ENCODE measurements at places on chromosomes 2 and 18.

DNA sequence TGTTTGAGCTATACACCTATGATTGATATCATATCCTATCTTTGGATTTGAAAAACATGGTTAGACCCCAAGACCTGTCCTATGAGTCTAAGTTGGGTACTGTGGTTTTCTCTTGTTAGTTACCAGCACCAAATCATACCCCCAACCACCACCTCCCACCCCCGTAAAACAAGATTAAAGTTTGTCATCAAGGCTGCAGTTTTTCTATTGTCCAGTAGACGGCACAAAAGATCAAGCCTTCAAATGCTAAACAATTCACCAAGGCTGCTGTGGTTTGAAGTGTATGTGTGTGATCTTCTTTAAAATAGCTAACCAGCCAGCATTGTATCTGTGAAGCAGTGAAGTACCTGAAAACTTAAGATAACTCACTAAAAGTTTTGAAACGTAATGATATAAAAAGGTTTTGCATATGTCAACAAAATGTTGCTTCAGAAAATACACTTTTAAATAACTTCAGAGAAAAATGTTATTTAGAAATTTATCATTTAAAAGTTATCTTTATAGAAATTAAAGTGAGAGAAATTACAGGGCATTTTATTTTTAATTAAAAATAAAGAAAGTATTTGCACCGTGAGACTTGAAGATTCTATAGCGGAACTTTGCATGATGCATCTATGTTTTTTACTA, 5.8 kb upstream of the MEIS1 start:
- no peak for DNase-seq

DNA sequence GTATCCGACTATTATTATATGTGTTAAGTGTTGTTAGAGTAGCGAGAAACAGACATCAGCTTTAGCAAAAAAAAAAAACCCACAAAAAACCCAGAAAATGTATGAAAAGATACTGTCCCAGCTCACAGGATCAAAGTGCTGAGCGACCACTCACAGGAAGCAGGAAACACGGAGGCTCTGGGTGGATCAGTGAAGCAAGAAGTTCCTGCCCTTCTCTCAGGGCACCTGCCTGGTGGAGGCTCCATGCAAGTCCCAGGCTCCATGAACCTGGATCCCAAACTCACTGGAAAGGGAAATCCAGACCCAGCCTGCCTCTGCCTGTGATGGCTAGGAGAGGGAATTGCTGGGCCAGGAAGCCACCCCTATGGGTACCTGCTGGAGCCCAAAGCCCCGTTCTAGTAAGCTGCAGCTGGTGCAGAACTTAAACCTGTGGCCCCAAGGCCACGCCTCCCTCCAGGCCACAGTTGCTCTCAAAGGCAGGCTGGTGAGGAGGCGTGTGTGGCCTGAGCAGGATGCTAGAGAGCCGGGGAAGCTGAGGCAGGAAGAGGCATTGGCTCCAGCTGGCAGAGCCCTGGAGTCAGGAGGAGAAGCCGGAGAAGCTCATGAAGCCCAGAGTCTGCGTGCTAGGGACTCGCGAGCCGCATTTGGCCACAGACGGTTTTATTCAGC, 63.5 kb upstream of the TAF1B start:
- peak; percentile 22 for DNase-seq

- DNase-seq, result no peak
Observed at GRCh38 chr2:218323526-218324472, 31.5 kb upstream of the TMBIM1 start.

- DNase-seq, result no peak
Observed at GRCh38 chr18:55400081-55400480, 187.9 kb downstream of the TCF4 start.

DNA sequence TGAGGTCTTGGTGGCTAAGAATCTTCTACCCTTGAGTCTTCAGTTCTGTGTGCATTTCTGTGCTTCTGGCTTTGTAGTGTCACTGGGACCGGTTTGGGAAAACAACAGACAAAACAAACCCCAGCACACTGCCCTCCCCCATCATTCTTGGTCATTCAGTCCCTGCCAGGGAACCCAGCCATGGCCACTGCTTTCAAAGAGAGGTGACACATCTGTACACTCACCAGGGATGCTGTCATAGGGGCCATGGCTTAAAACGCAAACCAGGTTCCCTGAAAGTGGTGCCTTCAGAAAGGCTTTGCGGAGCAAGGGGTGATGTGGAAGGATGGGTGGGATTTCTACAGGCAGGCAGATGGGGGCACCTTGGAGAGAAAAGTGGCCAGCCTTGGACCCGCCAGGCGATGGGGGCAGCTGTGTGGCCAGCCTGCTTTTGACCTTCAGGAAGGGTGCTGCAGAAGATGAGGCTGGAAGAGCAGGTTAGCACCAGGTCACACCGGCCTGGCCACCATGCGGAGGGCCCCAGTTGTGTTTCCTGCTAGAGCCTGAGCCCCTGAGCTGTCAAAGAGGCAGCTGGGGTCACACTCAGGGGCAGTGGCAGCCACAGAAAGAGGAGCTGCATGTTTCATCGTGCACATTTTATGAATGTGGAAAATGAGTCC, 101.3 kb downstream of the INHBB start:
- no peak for DNase-seq

- peak; percentile 21 for DNase-seq
Observed at GRCh38 chr2:98518101-98518500, 73.4 kb downstream of the INPP4A start.

DNA sequence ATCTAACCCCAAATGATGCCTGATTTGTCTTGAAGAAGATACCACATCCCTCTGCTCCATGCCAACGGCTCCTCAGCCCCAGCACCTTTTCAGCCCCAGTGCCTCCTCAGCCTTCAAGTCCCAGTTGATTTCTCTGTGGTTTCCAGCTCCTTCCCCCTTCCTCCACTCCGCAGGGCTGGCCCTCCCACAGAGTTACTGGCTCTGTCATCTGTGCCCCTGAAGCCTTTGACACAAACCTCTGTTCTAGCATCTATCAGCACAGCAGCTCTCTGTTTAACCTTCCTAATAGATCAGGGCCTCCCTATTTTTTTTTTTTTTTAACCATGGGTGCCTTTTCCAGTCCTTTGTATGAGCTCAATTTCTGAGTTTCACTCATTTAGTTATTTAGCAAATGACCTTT, 201.3 kb upstream of the CXCR4 start:
- no peak for DNase-seq

DNA sequence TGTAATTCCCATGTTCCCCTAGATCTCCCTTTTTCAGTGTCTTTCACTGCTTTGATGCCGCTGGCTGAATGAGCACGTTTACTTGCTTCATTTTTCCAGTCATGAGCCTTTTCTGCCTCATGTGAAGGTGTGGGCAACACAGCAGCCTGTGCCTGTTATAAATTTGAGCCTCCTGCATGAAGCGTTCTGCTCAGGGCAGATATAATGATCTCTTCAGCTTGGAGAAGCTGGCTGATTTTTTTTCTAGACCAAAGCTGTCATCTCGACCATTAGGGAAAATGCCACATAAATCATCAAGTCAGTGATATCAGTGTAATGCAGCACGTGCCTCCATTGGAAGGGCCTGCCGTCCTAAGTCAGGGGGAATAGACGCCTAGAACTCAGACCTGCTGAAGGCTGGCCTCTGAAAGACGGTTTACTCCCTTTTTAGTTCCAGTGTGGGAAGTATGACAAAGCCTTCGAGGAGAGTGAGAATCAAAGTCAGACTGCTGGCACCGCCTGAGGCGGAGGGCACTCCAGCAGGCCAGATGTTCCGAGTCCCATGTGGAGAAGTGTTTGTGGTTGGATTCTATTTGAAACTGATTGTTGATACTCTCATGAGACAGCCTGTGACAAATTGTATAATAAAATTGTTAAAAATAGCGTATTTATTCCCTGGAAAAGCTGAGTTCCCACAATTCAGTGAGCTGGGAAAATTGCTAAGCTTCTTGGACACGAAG, 196.5 kb downstream of the MYO1B start:
- DNase-seq, result no peak

DNA sequence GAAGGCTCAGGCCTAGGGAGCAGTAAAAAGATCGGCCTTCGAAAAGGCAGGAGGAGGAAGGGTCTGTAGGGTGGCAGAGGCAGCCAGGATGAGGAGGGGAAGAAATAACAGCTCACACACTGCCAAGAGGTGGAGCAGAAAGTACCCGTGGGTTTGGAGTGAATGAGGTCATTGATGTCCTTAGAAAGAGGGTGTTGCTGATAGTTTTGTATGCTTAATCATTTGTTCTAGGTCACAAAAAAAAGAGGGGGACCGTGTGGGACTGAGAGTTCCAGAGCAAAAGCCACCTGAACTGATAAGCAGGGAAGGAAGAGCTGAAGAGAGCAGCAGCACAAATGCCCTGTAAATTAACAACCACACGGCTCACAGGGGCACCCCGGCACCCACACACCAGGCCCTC, 140.4 kb downstream of the FAM161A start:
- DNase-seq, result no peak

GRCh38 chr2:96655526-96655925, 13.0 kb downstream of the FER1L5 start:
- no peak for DNase-seq

DNA sequence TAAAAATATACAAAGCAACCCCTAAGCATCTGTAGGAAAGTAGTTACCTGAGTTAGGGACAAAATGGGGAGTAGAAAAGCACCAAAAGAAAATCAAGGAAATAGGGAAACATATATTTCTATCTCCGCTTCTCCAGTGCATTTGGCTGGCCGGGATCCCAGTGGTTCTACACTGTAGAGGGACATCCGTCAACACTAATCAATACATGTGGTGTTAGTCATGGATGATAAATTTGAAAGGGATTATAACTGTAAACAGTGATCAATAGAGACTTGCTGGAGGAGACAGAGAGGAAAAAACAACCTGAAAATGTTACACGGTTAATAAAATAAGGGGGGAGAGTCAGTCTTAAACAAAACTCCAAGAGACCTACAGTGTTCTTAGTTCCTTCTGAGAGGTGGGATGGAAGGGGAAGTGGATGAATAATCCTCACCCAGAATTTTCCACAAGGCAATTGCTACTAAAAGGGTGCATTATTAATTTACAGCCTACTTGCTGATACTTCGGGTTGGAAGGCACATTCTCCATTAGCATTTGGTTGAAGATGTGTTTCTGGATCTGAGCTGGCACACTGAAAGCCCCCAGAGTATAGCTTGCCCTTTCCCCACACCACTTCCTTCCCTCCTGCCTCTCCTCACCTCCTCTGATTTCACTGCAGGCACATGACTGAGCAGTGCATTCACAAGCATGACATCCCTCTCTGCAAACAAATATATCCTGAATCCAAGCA, 530.0 kb downstream of the BCL11A start:
- no peak for DNase-seq

- peak; percentile 74 for DNase-seq
Observed at GRCh38 chr2:156342254-156343095, 10.0 kb upstream of the NR4A2 start.

DNA sequence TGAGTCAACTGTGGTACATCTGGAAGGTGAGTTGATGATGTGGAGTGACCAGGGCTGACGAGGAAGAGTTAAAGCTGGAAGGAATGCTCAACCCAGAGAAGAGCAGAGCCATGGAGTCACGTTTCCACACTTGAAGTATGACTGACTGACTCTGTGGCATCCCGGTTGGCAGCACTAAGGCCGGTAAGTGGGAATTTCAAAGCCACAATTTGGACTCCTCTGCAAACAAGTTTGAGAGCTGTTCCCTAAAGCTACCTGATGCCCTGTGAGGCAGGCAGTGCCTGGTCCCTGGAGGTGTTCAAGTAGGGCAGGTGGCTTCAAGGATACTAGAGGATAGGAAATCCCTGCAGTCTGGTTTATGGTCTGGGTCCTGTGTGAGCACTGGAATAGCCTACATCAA, 69.3 kb upstream of the ITGB6 start:
- DNase-seq, result no peak

DNA sequence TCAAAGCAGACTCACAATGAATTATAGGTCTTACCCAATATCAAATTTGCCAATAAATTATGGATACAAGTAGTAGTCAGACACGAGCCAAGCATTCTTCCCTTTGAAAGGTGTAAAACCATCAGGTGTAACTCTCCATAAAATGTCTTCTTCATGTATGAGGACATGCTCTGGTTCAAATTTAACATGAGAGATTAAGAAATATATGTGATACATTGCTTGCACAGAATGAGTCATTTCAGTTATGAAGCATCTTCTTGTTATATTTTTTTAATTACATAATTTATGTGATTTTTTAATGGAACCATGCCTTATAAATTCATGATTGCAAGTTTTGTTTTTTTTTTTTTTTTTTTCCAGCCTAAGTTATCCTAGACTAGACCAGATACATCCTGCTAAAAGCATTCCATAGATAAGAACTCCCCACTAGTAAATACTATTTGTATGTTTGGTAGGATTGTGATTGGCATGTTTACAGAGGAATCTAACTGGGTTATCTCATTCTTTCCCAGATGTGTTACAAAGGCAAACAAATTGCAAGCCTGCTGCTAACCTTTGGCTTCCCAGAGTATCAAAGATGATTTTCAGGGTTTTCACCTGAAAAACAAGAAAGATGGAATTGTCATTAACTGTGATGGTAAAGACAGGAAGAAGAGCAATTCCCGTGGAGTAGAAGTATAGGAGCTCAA, 621.9 kb downstream of the XIRP2 start:
- no peak for DNase-seq

GRCh38 chr2:133710613-133711012, 142.3 kb upstream of the NCKAP5 start:
- DNase-seq, result no peak

DNA sequence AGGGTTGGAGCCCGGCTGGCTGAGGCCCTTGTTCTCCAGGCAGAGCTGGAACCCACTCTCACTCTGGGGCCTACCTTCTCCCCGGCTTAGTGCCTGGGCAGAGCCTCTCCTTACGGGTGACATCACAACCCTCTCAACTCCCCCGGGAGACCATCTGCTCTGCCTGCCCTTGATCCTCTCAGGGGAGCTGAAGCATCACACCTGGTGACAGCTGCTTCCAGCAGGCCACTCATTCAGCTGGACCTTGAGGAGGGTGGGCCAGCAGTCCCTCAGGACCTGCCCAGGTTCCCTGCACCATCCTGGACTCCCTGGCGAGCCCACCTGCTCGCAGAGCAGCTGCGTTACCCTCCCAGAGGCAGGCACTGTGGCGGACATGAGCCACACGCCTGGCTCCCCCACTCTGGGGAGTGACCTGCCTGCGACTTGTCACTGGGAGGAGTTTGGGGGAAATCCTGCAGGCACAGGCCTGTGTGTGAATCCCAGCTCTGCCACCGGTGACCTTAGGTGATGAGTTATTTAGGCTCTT, 13.1 kb downstream of the HS6ST1 start:
- DNase-seq, result no peak

DNA sequence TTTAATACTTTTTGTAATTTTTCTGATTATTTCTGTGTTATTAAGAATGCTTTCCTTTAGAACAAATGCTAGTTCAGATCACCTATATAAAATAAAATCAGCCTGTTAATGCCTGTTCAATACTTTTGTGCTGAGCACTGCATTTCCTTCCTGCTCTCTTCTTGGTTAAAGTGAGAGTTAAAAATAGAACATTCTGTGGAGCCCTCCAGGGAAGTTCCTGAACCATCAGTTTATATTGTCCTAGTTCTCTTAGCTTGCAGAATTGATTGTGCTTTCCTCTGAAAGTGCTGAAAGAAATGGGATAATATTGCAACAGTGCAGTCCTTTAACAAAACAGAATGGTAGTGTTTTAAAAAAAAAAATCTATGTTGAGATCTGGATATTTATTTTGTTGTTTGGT, 74.6 kb upstream of the UBXN4 start:
- no peak for DNase-seq

GRCh38 chr18:7165846-7166393, 48.3 kb upstream of the LAMA1 start:
- DNase-seq, result no peak
